ENCODE measurements at places on chromosomes 2 and 18.

DNA sequence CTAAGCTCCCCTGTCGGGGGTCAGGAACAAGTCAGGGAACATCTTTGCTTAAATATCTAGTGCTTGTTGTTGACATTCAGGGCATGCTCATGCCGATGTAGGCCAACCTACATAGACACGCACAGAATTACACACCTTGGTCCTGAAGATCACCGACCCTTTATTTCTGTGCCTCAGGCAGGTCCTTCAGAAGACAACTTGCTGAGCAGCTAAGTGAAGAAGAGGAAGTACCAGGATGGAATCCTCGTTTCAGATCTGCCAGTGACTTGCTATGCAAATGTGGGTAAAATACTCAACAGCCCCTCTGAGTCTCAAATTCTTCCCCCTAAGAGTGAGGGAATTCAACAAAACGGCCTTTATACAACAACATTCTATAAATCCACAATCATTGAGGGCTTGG lies 494.7 kb downstream of the BCL11A start:
- no peak for DNase-seq

DNA sequence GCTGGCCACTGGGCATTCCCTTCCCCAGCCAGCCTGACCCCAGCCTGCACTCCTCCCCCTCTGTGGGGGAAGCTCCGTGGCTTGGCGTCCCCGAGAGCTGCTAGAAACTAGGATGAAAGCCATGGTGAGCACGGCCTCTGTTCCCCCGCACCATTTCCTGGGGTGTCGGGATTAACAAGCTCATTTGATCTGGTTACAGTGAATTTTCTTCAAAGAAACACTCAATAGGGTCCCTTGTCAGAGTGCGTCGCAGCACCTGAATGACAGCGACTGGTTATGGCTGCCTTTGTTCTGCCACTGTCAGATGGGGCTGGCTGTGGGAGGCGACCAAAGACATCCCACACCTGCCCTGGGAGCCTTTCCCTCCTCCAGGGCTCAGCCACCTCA lies 7.7 kb upstream of the ALPI start:
- no peak for DNase-seq

GRCh38 chr2:155372969-155373368 lies 674.5 kb downstream of the KCNJ3 start:
- DNase-seq, result peak; percentile 77

DNA sequence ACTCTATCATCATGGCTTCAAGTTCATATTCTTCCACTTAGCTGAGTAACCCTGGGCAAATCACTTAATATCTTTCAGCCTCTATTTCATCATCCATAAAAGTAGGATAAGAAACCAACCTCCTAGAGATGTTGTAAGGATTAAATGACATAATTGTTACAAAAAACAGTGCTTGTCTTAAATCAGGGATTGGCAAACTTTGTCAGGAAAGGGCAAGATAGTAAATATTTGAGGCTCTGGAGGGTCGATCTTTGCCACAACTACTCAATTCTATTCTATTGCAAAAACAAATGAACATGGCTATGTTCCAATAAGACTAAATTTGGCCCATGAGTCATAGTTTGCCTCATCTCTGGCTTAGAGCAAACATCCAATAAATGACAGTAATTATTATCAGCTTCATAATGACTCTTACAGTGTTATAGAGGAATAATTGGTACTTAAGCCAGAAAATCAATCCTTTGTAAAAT lies 184.7 kb downstream of the SATB2 start:
- no peak for DNase-seq

DNA sequence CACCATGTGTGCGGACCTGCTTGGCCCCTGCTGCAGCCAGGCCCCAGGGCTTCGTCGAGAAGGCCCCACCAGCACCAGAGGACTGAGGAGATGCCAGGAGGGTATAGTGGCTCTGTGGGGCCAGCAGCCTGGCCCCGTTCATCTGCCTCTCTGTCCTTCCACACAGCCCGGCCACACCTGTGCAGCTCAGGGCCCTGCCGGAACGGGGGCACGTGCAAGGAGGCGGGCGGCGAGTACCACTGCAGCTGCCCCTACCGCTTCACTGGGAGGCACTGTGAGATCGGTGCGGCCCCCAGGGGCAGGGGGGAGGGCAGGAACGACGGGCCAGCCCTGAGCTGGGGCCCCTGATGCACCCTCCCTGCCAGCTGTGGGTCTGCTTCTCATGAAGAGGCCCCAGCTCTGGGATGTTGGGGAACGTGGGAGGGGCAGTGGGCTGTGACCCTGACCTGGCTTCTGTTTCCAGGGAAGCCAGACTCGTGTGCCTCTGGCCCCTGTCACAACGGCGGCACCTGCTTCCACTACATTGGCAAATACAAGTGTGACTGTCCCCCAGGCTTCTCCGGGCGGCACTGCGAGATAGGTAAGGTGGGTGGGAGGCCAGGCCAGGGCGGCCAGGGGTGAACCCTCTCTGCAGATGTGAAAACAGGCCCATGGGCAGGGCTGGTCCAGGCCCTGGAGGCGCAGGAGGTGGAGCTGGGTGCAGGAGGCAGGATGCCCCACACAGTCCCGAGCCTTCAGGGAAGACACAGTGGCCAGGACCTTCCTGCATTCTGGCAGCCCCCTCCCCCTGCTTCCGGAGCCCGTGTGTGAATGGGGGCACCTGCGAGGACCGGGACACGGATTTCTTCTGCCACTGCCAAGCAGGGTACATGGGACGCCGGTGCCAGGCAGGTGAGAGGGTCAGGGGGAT lies 50.3 kb downstream of the MTERF4 start:
- no peak for DNase-seq

All from spinal cord (tissue), 10 donors.